ENCODE measurements at places on chromosomes 1 and 21.

GRCh38 chr21:16424331-16424751, 694.6 kb downstream of the USP25 start:
- no peak for DNase-seq

GRCh38 chr1:53142226-53142853, at the start of gene SLC1A7:
Gene SLC1A7, minus strand, starts transcription at chr1:53142638. Its CDS starts 189 bp downstream, at chr1:53142449.
- no peak for DNase-seq

DNA sequence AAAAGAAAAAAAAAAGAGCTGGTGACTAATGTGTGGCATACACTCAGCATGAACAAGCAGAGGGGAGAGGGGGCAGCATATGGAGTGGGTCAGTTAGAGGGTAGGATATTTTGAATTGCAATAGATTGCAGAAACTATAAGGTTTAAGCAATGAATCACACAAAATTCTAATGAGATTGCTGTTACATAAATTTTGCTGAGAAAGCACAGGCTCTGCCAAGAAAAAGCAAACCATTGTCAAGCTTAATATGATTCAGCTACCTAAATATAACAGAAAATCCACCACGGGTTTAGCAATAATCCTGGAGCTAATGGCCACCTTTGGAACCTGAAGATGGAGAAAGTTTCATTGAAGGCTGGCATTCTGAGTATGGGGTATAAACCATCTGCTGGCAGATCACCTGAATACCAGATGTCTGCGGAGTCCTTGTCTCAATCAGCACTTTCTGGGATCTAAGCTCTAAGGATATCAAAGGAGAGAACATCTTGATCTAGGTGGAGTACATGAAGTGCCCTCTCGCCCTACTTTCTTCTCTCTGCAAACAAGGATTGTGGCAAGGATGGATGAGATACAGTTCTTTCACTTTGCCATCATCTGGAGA, 30.3 kb upstream of the ANGPTL7 start:
- no peak for DNase-seq

DNA sequence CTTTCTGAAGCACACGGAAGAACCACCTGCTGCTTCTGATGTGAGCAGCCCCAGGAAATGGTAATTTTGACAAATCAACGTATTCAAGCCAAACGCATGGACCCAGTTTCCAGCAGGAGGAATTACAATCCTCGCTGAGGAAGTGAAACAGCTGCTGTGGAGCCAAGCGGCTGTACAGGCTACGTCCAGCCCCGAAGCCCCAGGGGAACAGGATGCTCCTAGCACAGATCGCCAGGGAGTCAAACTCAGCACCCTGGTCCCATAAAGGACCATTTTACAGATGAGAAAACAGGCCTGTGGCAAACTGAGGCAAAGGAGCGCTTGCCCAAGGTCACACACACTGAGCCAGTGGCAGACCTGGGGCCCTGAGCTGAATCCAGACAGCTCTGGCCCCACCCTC, 108.0 kb downstream of the PTPRU start:
- no peak for DNase-seq

DNA sequence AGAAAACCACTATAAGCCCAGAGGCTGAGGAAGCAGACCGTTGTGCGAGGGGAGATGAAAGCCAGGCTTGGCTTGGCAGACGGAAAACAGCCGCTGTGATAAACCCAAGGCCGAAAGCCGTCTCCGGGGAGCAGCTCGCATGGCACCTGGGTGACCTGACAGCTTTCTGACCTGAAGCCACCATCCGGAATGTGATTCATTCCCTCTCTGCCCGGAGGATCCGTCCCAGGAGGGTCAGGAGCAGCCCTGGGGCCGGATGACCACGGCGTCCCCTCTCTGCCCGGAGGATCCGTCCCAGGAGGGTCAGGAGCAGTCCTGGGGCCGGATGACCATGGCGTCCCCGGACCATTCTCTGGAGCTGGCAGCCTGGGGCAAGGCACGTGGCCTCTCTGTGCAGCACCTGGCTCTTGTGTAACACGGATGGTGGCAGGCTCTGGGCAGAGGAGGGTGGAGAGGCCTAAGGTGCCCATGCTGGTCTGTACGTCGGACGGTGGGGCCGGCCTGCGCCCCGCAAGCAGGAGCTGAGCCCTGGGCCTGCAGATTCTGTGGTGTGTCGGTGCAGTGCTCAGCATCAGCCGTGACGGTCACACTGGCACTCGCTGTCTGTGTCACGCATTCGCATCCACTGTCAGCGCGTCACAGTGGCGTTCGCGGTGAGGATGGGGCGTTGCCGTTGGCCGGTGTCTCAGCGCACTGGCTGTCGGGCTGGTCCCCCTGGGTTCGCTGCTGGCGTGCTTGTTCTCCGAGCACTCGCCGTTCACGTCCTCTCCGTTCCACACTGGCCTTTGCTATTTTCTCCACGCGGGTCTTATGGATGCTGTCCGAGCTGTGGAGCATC, 50.3 kb downstream of the SLX9 start:
- no peak for DNase-seq

GRCh38 chr1:153293851-153294250, 18.9 kb downstream of the PGLYRP3 start:
- DNase-seq, result no peak

DNA sequence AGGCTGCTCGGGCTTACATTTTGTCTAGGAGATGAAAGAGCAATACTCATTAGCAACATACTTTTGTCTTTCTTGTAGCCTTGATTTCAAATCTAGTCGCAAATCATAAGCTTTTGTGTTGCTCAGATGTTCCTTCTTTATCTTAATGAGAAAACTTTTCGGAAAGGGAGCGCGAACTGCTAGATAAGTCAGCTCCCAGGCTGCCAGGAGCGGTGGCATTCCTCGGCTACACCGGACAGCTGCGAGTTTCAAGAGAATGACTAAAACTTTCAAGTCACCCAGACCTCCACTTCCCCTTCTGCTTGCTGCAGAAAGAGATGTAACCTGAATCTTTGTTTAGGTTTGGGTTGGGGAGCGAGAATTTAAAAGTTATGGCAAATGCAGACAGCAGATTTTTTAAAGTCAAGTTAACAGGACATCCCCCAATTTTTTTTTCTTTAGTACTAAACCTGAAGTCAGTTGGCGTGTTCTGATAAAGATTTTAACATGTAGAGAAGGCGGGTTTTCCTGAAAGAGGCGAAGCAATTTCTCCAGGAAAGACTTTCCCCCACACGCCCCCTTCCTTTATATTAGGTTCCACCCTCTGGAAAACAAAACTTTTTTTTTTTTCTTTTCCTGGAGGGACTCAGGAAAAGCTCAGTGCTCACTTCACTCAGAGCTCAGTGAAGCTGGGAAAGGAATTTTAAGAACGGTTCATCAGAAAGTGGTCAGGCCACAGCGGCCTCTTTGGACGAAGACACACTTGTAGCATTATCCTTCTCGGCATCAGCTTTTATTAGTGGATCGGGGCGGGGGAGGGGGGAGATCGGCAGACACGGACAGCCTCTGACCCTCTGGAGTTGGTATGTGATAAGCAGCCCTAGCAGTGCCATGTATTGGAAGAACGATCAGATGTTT, at the start of gene LHX8:
TSS of gene LHX8 (plus strand) at position 639 of the 897 bp plus-strand sequence. CDS start 2,227 bp downstream, outside the sequence.
- DNase-seq, result peak; percentile 41

GRCh38 chr1:224767676-224768075, 151.6 kb downstream of the CNIH3 start:
- DNase-seq, result no peak

DNA sequence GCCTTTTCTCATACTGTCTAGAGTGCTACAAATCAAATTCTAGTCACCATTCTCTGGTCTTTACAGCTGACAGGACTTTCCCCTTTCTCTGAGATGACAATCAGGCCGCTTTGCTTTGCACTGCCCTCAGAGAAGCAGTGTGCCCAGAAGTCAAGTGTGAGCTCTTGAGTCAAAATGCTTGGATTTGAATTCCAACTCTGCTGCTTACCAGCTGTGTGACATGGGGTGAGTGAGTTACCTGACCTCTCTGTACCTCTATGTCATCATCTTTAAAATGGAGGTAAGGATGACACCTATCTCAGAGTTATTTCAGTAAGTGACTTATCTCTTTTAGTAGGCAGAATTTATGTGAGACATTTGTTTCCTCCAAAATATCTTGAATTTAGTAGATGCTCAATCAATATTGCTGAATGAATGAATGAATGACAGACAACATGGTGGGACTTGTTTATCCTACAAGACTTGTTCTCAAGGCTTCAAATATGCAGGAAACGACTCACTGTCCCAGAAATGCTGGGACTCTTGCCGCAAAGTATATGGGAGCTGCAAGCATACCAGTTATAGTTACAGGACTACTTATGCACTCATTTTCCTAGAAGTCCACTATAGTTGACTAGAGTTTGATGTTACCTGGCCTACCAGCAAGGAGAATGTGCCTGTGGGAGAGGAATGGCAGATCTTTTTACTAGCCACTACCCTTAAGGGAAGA, 38.1 kb upstream of the A3GALT2 start:
- DNase-seq, result no peak

DNA sequence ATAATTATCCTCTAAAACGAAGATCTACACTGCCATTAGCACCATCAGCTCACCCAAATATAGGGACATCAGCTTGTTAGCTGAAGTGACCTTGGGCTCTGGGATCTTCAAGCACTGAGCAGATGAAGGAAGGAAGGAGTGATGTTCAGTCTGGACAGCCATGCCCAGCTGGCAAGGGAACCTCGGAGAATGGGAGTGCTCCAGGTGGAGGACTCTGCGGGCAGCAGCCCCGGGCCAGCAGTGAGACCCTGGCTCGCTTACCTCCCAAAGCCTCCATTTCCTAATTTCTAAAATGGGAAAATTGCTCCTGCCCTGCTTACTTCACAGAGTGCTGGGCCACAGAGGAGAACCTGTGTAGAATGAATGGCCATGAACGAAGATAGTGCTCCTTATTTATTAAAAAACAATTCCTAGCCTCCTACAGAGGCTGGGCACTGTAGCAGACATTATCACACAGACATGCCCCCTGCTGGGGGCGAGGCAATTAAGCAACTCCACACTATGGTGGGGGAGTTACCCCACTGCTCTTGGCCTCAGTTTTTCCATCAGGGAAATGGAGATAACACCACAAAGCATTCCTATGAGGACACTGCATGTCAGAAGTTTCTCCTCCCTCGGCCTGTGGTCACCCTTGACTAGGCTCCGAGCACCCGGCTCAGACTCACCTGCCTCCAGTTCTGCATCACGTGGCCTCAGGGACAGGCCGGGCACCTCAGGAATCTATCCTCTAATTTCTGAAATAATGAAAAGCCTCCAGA, 117.6 kb downstream of the KCNN3 start:
- DNase-seq, result no peak

DNA sequence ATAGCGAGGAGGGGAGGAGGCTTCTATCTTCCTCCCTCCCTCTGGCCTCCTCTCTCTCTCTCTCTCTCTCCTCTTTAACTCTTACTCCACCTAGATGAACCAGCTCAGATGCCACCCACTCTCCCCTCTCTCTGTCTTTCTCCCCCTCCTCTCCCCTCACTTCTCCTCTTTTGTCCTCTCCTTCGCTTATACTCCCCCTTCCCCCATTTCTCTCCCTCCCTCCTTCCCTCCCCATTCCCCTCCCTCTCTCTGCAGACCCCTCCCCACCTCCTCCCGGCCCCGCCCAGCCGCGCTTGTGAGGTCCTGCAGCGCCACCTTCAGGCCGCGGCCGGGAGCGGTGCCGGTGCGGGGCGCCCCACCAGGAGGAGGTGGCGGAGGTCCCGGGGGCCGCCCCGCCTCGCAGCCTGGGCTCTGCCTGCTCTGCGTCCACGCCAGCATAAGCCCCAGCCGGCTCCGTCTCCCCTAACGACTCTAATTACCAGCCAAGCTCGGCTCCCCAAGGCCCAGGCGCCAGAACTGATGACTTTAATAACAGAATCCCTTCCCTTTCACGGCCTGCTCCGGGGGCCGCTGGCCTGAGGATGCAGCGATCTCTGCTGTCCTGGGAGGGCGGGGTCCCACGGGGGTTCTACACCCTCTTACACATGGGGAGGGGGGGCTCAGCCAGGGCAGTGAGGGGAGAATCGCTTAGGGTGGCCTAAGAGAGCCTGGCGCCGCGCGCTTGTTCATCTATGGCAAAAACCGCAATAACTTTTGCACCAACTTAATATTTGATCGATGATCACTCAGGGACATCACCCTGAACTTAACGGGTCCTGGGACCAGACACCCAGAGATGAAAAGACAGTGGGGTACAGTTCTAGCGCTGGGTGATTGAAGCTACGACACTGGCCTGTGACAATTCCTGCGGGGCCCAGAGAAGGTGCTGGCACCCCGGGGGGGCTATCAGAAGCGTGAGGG, 637.3 kb downstream of the MATN1 start:
- DNase-seq, result peak; percentile 74

DNA sequence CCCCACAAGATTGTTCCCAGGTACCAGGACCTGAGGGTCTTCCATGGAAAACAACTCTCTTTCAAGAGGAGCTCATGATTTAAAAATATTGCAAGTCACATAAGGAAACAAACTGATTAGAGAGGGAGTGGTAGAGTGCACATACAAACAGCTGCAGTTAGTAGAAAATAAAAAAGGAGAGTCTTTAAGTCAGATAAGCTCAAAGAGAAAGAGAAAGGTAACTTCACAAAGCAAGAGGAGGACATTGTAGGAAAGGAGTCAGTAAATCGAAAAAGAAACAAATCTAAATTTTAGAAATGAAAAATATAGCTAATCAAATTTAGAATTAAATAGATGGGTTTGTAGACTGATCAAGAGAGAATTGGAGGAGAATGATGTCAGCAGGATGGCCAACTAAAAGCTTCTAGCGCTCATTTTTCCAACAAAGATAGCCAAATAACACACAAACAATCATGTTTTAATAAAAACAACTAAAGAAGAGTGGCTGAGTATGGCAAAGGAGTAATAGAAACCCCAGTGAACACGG, 86.1 kb upstream of the CD53 start:
- DNase-seq, result no peak

DNA sequence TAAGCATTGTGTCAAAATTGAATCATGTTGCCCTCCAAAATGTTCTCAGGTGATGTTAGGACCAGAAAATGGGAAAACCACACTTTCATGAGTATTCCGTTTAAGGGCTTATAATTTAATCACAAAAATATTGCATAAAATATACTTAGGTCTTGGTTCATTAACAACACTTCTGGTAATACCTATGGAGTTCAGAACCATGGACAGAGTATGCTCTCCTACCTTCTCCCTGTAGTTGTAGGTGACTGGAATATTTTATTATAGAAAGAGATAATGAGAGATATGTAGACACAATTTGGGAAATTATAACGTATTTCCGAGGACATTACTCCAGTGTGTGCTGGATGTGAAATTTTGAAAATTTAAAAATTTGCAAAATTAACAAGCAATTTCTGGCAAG, 232.5 kb downstream of the NCAM2 start:
- DNase-seq, result no peak

GRCh38 chr1:230913496-230913895, 45.2 kb upstream of the C1orf198 start:
- no peak for DNase-seq

DNA sequence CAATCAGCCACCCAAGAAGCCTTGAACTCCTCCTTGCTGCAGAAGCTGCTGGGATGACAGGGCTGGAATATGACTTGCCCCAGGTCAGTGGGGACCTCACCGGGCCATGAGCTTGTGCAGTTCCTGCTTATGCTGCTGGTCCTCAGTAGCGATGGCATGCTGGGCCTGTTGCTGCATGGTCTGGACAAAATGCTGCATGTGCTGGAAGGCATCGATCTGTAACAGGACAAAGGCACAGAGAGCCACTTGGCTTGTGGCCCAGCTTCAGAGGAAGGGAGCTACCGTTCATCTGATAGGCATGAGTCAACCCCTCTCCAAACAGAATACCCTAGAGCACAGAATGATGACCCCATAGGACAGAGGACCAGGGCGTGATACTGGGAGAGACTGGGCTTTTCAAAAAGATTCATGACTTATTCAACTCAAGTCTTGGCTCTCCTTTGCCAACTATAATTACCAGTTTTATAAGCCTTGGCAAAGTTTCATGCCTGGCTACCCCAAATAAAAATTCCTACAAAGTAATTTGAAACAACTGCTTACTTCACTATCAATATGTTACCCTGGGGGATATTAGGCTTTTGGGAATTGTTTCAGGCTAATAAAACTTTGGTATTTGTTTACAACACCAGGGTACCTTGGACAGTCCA, 34.7 kb upstream of the EXOSC10 start:
- no peak for DNase-seq

Measured in mesothelial cell of epicardium (in vitro differentiated cells).